ENCODE measurements at places on chromosomes 16 and 17.

- no peak for DNase-seq
Measured at GRCh38 chr17:2710071-2710802, 1.3 kb downstream of the CLUH start.

- no peak for DNase-seq
Measured at GRCh38 chr16:9082422-9082821, 9.0 kb upstream of the HAPSTR1 start.

DNA sequence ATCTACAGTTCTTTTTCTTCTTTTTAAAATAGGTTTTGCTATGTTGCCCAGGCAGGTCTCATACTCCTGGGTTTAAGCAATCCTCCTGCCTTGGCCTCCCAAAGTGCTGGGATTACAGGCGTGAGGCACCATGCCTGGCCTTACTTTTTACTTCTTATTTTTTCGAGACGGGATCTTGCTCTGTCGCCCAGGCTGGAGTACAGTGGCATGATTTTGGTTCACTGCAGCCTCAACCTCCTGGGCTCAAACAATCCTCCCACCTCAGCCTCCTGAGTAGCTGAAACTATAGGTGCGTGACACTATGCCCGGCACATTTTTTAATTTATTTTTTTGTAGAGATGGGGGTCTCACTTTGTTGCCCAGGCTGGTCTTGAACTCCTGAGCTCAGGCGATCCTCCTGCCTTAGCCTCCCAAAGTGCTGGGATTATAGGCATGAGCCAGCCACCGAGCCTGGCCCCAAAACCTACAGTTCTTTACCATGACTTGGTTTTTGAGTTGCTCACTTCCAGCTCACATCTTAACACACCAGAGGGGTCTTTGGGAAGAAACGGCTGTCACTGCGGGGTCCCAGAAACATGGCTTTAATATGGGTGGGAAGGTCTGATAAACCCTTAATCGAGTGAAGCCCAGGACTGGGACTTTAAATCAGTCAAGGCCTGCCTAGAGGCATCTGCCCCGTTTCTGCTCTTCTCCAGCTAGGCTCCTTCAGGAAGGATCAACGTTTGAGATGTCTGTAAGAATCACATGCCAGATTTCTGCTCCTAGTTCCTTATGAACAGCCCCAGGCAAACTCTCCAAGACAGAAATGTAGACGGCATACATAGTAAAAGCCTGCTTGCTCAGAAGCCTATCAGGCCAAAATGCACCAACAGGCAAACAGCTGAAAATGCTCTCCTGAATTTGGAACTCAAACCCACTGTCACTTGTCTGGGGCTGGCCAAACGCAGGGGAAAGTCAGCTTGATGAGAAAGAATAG is 91.7 kb upstream of the TOB1 start:
- no peak for DNase-seq

- DNase-seq: no peak
Measured at GRCh38 chr17:37417852-37418251, 11.2 kb downstream of the TADA2A start.

GRCh38 chr16:75012380-75013081 is 13.7 kb downstream of the ZNRF1 start:
- no peak for DNase-seq

Measured in stimulated activated CD4-positive, alpha-beta T cell treated with anti-CD3 and anti-CD28 coated beads, Interleukin-1b, Interleukin-23, amount 100 ng/mL, for 1 hour (primary cell).